ENCODE measurements at places on chromosomes 6 and 20.

- DNase-seq, result no peak
Measured at GRCh38 chr6:3195695-3196497, 31.6 kb downstream of the TUBB2B start.

- peak; percentile 71 for DNase-seq
Measured at GRCh38 chr6:84411060-84411629, 183.7 kb upstream of the CEP162 start.

GRCh38 chr6:156262014-156262413 is 515.2 kb upstream of the ARID1B start:
- DNase-seq, result no peak

GRCh38 chr20:48661575-48662455 is 166.0 kb downstream of the PREX1 start:
- DNase-seq, result no peak

- peak; percentile 75 for DNase-seq
Measured at GRCh38 chr6:14804785-14805210, 441.1 kb upstream of the JARID2 start.

Measured in AG04449 (cell line).